CD4-positive, alpha-beta T cell treated with Interleukin-2 at 100 ng/mL for 4 hours (primary cell): ENCODE measurements at places on chromosomes 4 and X.

- no peak for DNase-seq
Observed at GRCh38 chr4:162229670-162230069, 65.9 kb upstream of the FSTL5 start.

DNA sequence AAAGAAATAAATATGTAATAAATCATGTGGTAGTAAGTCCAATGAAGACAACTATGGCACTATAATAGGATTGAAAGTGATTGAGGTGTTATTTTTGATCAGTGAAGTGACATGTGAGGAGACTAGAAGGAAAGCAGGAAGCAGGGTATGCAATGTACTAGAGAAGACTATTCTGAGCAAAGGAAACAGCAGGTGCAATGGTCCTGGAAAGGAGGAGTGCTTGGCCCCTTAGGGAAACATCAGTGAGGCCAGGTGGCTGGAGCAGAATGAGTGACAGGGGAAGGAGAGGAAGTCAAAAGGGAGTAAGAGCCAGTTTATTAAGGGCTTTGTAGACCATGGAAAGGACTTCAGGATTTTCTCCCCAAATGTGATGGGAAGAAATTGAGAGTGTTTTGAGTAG lies 207.6 kb upstream of the HCCS start:
- DNase-seq = no peak

DNA sequence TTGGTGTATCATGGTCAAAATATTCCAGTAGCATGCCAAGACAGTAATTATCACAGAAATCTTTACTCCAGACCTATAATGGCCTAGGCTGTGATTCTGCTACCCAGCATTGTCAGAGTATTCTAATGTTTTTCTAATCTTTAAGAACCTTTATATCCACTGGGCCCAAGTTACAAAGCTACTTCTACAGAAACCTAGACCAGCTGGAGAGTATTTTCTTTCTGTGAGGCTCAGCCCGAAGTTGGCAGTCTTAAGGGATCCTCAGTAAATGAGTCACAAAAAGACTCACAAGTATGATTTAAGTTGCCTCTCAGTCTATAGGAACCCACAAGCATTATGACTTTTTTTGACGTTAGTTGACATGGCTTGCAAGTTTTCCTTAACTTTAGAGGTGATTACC lies 638.5 kb upstream of the FAM241A start:
- DNase-seq = no peak

DNA sequence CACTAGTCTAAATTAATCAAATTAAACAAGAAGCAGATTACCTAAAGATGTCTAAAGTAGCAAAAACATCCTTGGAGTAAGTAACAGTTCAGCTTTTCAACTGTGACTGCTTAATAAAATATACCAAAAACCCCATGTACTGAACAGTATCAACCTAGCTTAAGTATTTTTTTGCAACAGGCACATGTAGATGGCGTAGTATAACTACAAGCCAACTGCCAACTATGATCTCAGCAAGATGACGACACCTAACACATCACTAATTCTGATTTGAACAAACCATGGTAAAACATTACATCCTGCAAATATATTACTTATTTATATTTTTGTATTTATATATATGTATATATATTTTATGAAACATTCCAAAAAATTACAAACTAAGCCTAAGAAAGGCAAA lies 24.5 kb downstream of the DHX15 start:
- DNase-seq = no peak

DNA sequence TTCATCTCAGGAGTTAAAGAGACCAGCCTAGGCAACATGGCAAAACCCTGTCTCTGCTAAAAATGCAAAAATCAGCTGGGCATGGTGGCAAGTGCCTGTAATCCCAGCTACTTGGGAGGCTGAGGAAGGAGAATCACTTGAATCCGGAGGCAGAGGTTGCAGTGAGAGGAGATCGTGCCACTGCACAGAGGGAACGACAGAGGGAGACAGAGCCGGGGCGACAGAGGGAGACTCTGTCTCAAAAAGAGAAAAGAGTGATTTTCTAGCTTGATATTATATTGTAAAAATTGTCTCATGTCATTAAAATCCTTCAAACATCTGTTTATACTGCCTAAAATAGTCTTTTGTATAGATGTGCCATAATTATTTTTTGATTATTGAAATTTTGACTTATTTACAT lies 225.4 kb upstream of the AGA start:
- DNase-seq = no peak

- no peak for DNase-seq
Observed at GRCh38 chr4:150216726-150217125, 138.5 kb downstream of the DCLK2 start.

GRCh38 chrX:47499293-47499692 lies 16.3 kb upstream of the ZNF41 start:
- DNase-seq = no peak

- no peak for DNase-seq
Observed at GRCh38 chr4:85836588-85837438, 361.9 kb downstream of the ARHGAP24 start.

- no peak for DNase-seq
Observed at GRCh38 chrX:71212536-71212935, 10.5 kb upstream of the GJB1 start.

DNA sequence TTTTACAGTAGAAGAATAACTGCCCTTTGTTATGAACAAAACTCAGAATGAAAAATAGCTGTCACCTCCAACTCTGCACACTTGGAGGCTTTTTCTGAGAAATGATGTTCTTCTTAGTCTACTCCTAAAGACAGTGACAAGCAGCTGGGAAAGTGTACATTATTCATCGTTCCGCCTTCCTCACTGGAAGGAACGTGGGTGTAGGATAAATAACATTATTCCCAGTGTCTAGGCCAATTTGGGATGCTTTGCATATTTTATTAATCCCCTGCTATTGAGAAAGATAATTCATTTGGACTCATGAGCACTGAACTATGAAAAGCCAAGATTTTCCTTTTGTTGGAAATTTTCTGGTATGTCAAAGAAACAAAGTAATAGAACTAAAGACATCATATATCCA lies 87.8 kb downstream of the VCX2 start:
- no peak for DNase-seq

DNA sequence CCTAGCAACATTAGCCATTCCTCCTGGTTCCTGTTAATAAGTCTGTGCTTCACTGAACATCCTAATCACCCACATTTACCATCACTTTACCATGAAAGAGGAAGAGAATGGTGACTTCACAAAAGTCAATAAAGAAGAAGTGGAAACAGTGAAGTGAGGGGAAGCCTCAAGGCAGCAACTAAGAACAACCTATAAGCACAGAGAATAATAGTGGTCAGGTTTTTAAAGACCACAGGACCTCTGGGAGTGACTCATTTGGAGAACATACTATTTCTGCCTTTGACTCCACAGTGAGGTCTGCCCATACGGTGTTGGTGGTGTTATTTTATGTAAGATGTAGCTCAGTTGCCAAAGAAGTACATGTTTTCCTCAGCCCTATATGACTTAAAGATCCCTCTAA lies 86.0 kb upstream of the TET2 start:
- peak; percentile 11 for DNase-seq

GRCh38 chrX:1491851-1492349 lies 39.2 kb upstream of the ASMTL start:
- peak; percentile 54 for DNase-seq

DNA sequence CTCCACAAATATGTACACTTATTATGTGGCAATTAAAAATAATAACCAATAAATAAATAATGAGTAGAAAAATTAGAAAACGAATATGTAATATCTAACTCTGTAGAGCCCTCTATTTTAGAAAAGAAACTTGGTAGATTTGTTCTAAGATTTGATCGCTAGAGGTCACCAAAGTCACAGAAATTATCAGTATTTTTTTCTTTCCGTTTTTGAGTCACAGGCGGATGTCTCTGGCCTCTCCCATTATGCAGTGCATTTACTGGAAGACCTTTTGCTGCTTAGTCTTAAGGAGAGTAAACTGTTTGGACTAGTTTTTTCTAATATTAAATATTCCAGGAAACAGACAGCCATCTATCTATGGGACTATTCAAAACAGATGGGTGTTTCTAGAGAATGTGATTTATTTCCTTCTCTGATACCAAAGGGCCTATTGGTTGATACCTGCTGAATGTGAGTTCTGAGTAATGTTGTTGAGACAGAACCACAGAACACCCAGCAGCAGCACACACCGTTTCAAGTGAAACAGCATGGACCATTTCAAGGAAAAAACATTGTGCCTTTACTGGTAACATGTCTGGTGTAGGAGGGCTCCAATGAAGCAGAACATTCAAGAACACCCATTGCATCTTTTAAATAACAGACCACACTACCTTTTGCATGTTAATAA lies 34.0 kb upstream of the GYPA start:
- peak; percentile 55 for DNase-seq

DNA sequence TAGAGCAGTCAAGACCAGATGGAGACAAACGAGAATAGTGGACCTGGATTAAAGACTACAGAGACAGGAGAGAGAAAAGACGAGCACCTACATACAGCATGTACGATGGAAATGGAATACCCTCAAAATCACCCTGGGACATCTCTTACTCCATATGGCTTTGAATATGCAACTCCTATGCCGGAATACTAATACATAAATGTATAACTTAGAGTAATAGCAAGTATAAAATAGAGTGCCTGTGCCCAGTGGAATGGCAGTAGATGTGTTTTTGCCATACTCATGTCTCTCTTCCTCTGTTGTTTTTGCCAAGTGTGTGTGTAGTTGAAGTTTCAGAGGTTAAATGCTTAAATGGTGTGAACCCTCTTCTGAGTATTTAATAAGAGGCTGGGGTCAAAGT lies 39.8 kb upstream of the LIMCH1 start:
- no peak for DNase-seq

DNA sequence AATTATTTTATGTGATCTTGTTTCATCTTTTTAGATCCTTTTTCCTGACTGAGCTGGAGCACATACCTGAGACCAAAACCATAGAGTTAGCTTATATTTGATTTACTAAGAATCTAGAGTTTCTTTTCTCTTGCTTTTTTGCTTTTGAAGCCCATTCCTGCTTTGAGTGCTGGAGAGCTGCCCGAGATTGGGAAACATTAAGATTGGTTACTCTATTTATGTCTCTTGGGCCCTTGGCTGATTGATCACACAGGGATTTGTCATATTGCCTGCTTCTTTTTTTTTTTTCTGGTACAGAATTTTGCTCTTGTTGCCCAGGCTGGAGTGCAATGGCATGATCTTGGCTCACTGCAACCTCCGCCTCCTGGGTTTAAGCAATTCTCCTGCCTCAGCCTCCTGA lies 73.9 kb downstream of the REPS2 start:
- DNase-seq = no peak

- no peak for DNase-seq
Observed at GRCh38 chrX:130772776-130773143, 130.2 kb downstream of the ENOX2 start.

- DNase-seq = no peak
Observed at GRCh38 chrX:101442085-101442484, 34.1 kb downstream of the HNRNPH2 start.

DNA sequence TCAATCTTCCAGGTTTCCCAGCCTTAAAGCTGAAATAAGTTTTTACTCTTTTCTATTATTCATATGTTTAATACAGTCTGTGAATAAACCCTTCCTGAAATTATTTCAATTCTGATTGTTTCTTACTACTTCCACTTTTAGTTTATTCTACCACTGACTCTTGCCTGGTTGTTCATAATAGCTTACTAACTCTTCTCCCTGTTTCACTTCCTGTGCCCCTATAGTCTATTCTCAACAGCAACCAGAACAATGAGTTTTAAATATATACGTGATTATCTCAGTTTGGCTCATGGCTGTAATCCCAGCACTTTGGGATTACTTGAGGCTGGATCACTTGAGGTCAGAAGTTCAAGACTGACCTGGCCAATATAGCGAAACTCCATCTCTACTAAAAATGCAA lies 408.0 kb upstream of the SPOCK3 start:
- no peak for DNase-seq

GRCh38 chrX:136931661-136932060 lies 51.1 kb upstream of the RBMX start:
- no peak for DNase-seq

DNA sequence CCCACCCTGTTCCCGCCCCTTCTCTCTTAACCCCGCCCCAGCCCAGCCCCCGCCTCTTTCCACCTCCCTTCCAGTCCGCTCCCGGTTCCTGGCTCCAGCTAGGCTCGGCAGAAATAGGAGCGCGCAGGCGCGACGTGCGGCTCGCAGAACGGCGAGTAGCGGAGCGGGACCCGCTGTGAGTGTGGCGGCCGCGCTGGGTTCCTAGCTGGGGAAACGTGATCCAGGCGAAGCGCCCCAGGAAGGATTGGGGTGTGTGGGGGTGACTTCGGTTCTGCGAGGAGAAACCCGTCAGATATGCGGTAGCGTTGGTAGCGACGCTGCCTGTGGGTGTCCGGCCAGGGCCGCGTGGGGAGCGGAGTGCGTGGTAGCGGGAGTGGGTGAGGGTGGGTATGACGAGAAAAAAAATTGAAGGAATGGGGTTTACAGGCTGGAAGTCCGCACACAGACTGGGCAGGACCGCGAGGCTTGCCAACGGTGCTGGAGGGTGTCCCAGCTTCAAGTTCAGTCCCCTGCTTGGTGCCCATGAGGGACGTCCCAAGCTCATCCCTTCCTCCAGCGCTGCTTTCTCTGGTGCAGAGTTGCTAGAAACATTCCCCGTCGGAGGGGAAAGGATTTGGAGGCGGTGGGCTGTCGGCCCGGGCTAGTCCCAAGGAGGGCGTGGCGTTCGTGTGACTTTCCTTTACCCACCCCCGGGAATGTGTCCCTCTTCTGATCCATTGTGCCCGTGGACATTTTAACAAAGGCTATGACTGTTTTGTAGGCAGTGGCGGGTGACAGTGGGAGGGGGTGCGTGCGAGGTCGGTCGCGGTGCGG lies at the start of gene PRRG1:
Gene PRRG1, plus strand, starts transcription at position 144 of the 813 bp plus-strand sequence. CDS start 56,886 bp downstream, outside the sequence.
- DNase-seq = no peak

DNA sequence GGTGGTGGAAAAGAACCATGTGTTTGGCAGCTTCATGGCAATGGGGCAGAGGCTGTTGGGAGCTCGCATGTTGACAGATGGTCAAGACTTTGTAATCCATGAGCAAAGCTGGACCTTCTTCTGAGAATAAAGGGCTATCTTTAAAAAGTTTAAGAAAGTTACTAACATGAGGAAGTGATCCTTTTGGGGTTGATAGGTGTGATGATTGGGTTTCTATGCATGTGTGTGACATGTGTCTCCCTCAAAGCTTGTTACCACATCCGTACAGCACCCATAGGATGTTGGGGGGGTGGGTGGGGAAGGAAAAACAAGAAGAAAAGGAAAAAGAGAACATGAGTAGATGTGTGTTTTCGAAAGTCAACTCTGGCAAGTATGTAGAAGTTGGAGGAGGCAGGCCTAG lies 123.0 kb upstream of the TLR3 start:
- no peak for DNase-seq

GRCh38 chrX:136067097-136067496 lies 80.2 kb upstream of the FHL1 start:
- no peak for DNase-seq

DNA sequence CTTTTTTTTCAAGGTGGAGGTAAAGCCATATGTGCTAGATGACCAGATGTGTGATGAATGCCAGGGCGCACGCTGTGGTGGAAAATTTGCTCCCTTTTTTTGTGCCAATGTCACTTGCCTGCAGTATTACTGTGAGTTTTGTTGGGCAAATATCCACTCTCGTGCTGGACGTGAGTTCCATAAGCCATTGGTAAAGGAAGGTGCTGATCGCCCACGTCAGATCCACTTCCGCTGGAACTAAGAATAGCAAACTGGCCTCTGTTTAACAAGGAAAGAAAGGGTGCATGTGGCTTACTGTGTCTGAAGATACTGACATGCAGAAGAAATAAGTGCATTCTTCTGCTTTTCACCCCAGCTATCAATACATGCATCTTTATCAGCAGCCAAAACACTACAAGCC lies 63.9 kb downstream of the CPEB2 start:
- DNase-seq = no peak
